ENCODE measurements at places on chromosomes 1 and 21.

DNA sequence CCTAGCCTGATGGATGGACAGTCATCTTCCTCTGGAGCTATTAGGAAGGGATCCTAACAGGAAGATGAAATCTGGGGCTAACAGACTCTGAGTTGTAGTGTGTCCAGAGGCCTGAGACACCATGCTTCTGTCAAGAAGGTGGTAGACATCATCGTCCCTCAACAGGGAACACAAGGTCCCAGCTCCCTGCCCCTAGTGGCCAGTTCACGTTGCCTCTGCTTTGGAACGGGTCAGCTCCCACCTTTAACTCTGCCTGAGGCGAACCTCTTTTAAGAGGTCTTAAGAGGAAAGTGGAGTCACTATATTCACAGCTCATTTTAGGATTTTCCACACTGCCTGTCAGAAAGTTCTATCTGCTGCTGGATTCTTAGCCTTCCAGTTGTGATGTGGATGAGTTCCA is 28.3 kb downstream of the LRRC71 start:
- no peak for DNase-seq

- DNase-seq = no peak
Measured at GRCh38 chr1:17520473-17521319, 18.8 kb upstream of the ARHGEF10L start.

DNA sequence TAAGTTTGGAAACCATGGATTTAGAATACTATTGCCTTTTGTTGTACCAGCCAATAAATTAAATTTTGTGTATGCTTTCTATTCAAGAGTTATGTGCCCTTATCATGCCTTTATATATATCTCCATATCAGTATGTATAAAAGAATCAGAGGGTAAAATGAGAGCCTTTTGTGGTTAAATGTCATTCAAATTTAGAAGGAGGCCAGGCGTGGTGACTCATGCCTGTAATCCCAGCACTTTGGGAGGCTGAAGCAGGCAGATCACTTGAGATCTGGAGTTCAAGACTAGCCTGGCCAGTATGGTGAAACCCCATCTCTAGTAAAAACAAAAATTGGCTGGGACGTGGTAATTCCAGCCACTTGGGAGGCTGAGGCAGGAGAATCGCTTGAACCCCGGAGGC is 88.9 kb downstream of the XPR1 start:
- no peak for DNase-seq

DNA sequence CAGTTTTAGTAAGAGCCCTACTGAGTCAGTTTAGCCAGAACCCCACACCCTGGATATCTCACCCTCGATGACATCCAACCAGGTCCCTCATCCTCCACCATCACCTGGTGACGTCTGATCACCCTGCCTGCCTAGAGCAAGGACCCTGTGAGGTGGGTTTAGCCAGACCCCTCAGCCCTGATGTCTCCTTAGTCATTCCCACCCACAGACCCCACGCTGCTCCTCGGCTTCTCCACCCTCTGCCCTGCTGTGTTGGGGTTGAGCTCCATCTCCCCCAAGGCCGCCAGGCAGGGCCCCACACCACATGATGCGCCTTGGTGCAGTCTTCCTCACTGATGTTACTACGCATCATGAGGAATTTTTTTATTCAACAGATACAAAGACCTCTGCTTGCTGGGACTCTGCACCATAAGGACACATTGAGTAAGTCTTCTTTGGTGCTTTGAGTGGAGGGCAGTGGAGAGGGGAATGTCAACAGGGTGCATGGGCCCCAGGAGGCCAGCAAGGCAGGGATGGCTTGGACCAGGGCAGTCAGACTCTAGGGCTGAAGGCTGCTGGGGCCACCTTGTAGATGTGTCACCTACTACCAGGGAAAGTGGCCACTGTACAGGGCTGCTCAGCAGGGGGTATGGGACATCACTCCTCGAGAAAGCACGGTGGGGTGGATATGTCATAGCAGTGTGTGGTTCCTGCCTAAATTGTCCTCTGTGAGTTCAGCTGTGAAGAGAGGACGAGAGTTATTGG is 1.7 kb upstream of the IBA57 start:
- DNase-seq = no peak

- DNase-seq = peak; percentile 13
Measured at GRCh38 chr1:194071205-194071604, 884.8 kb upstream of the B3GALT2 start.

DNA sequence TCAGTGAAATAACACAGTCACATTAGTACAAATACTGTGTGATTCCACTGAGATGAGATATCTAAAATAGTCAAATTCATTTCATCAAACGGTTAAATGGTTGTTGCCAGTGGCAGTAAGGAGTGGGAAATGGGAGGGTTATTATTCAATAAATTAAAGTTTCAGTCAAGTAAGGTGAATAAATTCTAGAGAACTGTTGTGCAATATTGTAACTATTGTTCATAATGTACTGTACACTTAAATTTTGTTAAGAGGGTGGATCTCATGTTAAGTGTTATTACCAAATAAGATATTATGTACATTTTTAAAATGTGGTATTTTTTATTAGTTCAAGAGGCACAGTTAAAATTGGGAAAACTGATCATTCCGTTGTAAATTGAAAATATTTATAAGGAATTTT is 463.3 kb upstream of the BRINP3 start:
- DNase-seq = no peak

DNA sequence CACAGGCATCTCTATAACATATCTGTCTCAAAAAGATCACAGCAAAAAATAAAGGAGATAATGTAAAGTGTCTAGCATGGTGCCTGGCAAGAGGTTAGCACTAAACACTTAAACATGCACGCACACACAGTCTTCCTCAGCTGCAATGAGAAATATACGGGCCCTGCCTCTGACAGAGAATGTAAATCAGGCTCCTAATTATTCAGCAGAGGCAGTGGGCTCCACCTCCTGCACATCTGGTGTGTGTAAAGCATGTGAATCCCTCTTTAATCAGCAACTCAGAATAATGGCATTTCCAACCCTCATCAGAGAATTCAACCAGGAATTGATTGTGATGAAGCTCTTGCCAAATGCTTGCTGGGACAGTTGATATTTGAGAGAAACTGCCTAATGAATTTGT is 85.6 kb upstream of the KCNA3 start:
- DNase-seq = no peak

- no peak for DNase-seq
Measured at GRCh38 chr1:17551755-17552234, 12.3 kb downstream of the ARHGEF10L start.

GRCh38 chr1:177586429-177586828 is 383.4 kb downstream of the SEC16B start:
- DNase-seq = no peak

DNA sequence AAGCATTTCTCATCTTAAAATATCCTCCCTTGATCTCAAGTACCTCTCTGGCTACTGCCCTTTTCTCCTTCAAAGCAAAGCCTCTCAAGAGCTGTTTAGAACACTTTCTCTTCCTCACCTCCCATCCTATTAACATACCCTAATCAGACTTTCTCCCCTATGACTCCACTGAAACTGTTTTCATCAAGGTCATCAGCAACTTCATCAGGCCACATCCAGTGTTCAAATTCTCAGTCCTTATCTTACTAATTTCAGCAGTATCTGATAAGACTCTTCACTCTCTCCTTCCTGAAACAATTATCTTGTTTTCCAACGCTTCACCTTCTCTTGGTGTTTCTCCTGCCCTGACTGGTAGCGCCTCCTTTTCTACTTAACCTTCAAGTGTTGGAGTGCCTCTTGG is 1.5 kb upstream of the RAP1A start:
- DNase-seq = no peak

DNA sequence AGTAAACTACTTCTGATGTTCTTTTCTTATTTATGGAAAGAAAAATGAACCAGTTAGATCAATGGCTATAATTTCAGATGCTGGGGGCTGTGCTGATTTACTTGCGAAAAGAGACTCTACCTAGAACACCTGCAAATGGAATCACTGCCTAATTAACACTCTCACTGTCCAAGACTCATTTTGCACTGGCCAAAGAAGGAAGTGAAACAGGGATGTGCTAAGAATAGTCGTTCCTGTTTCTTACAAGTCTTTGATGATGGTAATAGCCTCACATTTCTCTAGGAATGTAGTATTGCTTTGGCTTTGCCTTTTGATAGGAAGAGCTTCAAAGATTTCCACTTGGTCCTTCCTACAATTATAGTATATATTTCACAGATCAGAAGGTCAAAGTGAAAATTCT is 12.7 kb upstream of the TSNAX start:
- DNase-seq = peak; percentile 12

GRCh38 chr21:32377991-32378390 is 14.8 kb downstream of the URB1 start:
- DNase-seq = no peak

GRCh38 chr21:43902441-43902840 is 37.4 kb downstream of the AGPAT3 start:
- DNase-seq = peak; percentile 87

DNA sequence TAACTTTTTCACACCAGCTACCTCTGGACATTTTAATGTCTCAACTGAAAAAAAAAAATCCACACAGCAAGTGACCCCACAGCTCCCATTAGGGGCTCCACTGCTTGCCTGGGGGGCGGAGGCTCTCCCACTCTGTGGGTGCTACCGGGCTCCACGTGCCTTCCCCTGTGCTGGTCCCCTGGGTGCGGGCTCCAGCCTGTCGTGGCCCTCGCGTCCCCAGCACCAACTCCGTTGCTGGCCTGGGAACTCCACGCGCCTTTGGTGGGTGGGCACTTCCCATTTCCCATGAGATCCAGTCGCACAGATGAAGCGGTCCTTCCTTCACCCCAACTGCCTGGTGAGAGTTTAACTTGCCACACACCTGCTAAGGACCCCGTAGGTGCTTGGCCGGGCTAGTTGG is 27.1 kb upstream of the GPR153 start:
- DNase-seq = no peak

GRCh38 chr1:158952416-158952815 is 21.1 kb downstream of the PYHIN1 start:
- DNase-seq = no peak

- DNase-seq = no peak
Measured at GRCh38 chr1:24389231-24389678, 24.3 kb downstream of the STPG1 start.

Measured in lung (tissue), 17 donors.